ENCODE measurements at places on chromosomes 2 and 18.

- DNase-seq = no peak
These were observed 379.6 kb downstream of the MTX2 start for GRCh38 chr2:176648700-176649297.

DNA sequence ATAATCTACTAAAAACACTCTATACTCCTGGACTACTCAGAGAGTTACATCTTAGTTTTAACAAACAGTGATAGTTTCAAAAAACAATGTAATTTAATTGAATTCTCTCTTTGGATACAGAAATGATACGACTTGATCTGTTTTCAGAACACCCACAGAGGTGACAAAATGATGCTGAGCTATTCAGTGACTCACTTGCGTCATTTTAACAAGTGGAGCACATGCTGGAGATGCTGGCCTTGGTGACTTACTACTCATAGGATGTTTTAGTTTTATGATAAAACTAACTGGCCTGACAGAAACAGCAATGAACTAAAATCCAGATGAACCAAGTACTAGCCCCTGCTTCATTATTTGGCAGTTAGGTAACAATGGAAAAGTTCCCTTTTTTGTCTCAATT lies 101.3 kb upstream of the ITGB6 start:
- DNase-seq = no peak

- no peak for DNase-seq
These were observed 230.8 kb downstream of the CELF4 start for GRCh38 chr18:37334631-37335408.

DNA sequence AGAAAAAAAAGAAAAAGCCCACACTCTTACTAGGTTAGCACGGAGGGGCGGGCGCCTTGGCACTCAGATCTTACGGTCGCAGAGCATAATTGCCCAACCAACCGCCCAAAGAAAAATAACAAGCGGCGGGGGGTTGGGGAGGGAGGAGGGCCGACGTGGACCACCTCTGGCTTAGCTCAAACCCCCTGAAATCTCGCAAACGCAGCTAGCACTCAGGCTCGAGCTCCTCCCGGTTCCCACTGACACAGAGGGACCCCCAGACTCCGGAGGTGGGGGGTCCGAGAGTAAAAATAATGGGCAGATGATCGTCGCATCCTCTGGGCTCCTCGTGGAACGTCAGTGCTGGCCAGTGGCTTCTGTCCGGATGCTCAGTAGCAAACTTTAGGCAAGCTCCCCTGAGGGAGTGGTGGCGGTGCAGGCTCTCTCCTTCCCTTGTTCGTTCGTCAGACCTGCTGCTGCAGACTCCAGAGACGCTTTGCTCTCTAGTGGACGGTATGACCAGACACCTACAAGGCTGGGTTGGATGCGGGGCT lies 12.0 kb downstream of the CATIP start:
- DNase-seq = no peak

GRCh38 chr2:64812285-64812684 lies 158.6 kb upstream of the SERTAD2 start:
- DNase-seq = no peak

DNA sequence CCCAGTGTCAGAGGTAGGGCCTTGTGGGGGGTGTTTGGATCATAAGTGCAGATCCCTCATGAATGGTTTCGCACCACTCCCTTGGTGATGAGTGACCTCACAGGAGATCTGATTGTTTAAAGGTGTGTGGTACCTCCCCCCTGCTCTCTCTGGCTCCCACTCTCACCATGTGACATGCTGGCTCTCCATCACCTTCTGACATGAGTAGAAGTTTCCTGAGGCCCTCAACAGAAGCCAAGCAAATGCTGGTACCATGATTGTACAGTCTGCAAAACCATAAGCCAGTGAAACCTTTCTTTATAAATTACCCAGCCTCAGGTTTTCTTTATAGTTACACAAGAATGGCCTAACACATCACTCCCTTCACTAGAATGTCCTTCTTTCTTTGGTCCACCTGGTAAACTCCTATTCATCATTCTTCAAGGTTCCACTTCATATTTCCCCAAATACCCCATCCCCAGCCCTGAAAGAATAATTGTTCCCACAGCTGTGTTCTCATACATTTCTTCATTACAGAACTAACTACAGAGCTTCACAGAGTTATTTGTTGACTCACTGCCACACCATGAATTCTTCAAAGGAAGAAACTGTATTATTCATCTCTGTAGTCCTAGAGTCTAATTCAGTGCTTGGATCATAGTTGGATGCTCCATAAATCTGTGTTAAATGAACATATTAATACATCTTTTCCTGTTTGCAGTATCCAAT lies 81.2 kb upstream of the STK17B start:
- DNase-seq = no peak

DNA sequence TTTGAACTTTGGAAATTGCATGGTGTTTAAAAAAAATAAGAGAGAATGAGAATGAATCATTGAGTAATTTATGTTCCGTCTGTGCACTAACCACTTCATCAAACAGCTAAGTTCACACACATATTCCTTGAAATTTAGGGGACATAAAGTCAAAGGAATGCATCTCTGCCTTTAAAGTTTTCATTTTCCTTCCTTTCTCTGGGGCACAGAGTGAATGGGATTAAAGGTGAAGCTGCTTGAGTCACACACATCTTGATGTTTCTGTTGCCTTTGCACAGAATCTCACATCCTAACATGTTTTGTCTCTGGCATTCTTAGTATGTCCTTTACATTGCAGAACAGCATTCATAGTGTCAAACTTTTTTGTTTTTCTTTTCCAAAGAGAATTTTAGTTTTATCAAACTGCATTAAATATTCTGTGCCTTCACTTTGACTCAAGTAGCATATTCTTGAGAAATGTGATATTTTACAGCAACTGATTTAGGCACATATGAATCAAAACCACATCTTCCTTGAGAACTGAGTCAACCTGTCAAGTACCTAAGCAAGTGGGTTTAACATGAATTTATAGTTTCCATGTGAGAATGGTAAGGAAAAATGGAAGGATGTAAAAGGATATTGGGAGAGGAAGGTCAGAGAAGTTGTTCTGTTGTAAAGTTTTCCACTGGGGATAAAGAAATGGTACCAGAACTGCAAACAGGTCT lies 169.1 kb upstream of the THUMPD2 start:
- no peak for DNase-seq

DNA sequence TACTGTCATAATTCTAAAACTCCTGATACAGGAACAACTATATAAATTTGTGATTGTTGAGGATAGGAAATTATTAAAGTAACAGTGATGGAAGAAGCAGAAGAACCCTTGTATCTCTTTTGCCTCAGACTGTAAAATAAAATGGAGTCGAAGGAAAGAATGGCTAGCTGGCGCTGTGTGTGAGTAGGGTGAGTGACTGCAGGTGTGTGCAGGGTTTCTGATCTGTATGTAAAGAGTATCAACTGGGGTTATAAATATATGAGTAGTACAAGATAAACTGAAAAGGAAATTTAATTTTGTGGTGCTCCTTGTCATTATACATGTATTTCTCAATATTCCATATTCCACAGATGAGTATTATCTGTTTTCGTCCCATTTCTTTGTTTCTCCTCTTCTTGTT lies 15.2 kb downstream of the POLI start:
- DNase-seq = no peak

GRCh38 chr18:46416706-46417638 lies 240.0 kb downstream of the LOXHD1 start:
- DNase-seq = no peak

GRCh38 chr2:146048141-146048540 lies 1528.2 kb upstream of the ZEB2 start:
- no peak for DNase-seq

- no peak for DNase-seq
These were observed 488.8 kb downstream of the PARD3B start for GRCh38 chr2:205034034-205034433.

DNA sequence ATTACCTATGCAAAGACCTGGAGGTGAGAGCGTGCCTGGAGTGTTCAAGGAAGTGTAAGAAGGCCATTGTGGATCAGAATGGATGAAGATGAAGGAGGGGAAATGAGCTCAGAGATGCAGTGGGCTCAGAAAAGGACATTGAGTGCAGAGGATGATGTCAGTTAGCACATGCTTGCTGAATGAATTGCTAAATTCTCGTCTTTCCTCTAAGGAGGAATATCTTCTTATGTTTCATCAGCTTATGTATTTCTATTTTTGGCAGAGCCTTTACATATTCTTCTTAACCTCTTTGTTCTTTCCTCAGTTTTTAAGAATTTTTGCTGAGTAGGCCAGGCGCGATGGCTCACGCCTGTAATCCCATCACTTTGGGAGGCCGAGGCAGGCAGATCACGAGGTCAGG lies 30.9 kb downstream of the FAM171B start:
- no peak for DNase-seq

GRCh38 chr2:195592105-195592504 lies 64.9 kb upstream of the SLC39A10 start:
- DNase-seq = no peak
